ENCODE measurements at places on chromosomes 4 and X. TPM values are rescaled to one million over a fixed set of nuclear protein-coding genes. Genes with fewer than 3 reads are reported as not detected.
A peak's percentile ranks its signal among the peaks of the same experiment; 100 is the strongest.

Gene TEC
- 5.7 TPM for total RNA-seq

Gene GATA1
- 0.57 TPM for total RNA-seq

Gene NEIL3
- 0.99 TPM for total RNA-seq

- peak; percentile 82 for DNase-seq
Measured at GRCh38 chrX:40140706-40141499, 43.1 kb upstream of the BCOR start.

DNA sequence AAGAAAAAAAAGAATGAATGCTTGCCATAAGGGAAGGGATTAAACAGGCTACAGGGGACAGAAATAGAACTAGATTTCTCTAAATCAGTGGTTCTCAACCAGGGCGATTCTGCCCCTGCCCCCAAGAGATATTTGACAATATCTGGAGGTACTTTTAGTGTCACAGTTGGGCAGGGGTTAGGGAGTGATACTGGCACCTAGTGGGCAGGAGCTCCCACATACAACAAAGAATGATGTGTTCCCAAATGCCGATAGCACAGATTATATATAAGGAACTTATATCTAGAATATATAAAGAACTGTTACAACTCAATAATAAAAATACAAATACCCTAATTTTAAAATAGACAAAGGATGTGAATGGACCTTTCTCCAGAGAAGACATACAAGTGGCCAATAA, 14.7 kb downstream of the S100G start:
- no peak for DNase-seq

GRCh38 chrX:41236629-41237028, 97.3 kb upstream of the DDX3X start:
- DNase-seq: no peak

DNA sequence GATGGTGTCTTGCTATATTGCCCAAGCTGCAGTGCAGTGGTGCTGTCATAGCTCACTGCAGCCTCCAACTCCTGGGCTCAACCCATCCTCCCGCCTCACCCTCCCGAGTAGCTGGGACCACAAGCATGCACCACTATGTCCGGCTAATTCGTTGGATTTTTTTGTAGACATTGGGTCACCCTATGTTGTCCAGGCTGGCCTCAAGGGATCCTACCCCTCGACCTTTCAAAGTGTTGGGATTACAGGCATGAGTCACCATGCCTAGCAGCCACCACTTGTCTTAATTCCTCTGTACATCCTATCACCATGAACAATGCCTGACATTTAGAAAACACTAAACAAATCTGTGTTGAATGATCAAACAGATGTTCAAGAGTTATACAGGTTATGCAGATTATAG, 76.7 kb downstream of the NLGN4X start:
- DNase-seq: no peak

- DNase-seq: no peak
Measured at GRCh38 chr4:13378973-13379759, 105.0 kb downstream of the RAB28 start.
